Fibroblast of pulmonary artery (primary cell): ENCODE measurements at places on chromosomes 1 and 21.
A peak's percentile ranks its signal among the peaks of the same experiment; 100 is the strongest.

DNA sequence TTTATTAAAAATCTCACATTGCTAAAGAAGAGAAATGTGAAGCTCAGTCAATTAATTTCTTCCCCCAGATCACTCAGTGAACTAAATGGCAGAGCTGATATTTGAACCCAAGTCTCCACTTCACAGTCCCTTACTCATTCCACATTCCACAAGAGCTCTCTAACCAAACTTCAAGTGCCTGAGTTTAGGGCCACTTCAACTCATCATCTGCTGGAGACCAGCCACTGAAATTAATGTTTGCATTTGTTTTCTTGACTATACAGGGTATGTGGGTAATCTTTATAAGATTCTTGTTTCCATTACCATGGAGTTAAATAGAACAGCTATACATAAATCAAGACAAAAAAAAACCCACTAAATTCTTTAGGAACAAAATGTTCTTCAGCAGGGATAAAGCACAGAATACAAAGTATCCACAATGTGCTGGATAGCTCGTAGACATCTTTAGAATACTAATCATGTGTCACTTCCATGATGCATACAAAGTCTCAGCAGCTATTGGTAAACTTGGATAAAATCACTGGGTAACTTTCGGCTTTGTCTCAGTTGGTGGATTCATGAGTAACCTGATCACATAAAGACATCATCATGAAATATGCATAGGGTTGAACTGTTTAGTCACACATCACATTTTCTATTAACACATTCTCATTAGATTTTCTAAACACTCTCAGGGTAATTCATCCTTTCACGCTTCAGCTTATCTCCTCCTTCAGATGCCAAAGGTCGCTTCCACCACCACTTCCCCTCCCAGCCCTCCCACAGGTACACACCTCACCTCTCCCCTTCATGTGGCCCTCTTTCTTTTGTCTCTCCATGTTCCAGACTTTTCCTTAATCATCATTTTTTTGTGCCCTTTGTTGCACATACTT lies 89.8 kb downstream of the LRRC53 start:
- DNase-seq = no peak

- DNase-seq = peak; percentile 64
Measured at GRCh38 chr1:12406211-12407021, 176.6 kb downstream of the VPS13D start.

DNA sequence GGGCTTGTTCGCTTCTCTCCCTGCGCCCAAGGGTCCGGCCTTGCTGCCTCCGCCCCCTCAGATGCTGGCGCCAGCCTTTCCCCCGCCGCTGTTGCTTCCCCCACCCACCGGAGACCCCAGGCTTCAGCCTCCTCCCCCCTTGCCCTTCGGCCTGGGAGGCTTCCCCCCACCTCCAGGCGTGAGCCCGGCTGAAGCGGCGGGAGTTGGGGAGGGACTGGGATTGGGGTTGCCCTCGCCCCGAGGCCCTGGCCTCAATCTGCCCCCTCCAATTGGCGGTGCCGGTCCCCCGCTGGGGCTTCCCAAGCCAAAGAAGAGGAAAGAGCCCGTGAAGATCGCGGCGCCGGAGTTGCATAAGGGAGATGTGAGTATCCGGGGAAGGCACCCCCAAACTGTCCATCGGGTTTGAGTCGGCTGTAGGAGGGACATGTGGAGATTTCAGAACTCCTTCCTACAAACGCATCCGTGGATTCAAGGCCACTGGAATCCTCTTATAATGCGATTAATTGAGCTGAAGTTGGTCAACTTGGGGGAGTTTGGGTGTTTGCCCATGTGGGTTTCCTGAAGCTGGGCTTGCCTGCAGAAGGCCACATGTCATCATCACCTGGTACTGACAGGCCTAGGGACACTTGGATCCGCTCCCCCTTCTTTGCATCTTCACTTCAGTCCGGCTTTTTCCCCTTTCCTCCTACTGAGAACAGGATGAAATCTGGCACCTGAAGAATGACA lies 707 bp downstream of the PRCC start:
- no peak for DNase-seq

GRCh38 chr1:186487163-186487562 lies 26.2 kb upstream of the PDC start:
- DNase-seq = no peak

DNA sequence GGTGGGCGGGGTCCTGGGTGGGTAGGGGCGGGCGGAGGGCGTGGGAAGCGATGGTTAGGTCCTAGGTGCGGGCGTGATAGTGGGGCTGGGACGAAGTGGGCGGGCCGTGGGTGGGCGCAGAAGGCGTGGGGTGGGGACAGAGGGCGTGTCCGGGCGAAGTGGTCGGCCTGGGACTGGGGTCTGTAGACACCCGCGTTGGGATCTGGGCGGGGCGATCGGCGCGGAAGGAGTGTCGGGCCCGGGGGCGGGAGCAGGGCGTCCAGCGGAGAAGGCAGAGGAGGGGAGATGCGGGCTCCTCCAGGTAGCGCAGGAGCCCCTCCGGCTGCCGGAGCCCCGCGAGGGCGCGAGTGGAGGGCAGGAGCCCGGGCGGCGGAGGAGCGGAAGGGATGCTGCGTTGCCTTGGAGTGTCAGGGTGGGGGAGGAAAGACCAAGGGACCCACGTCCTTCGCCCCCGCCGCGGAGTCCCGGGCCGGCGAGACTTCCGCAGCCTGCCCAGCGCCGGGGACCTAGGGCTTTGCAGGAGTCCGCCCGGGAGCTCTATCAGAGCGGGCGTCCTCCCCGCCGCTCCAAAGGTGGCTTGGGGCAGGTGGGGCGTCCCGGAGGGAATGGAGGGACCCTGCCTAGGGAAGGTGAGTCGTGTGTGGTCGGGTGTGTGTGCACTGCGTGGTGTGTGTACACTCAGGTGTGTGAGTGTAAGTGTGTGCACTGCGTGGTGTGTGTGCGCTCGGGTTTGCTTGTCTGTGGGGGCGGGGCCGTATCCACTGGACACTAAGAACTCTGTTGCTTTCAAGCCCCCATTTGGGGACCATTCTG lies 27.0 kb upstream of the PRSS38 start:
- DNase-seq = peak; percentile 11

DNA sequence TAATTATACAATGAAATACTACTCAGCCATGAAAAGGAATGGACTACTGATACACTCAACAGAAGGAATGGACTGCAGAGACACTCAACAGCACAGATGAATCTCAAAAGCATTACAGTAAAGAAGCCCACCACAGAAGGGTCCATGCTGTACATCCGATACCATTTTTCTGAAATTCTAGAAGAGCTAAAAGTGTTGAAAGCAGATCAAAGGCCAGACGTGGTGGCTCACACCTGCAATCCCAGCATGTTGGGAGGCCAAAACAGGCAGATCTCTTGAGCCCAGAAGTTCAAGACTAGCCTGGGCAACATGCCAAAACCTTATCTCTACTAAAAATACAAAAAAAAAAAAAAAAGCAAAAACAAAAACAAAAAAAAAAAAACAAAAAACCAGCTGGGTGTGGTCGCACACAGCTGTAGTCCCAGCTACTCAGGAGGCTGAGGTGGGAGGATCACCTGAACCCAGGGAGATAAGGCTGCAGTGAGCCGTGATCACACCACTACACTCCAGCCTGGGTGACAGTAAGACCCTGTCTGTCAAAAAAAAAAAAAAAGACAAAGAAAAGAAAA lies 15.5 kb downstream of the PPP1R15B start:
- DNase-seq = no peak

GRCh38 chr21:32603131-32603530 lies 9.0 kb downstream of the CFAP298 start:
- no peak for DNase-seq

DNA sequence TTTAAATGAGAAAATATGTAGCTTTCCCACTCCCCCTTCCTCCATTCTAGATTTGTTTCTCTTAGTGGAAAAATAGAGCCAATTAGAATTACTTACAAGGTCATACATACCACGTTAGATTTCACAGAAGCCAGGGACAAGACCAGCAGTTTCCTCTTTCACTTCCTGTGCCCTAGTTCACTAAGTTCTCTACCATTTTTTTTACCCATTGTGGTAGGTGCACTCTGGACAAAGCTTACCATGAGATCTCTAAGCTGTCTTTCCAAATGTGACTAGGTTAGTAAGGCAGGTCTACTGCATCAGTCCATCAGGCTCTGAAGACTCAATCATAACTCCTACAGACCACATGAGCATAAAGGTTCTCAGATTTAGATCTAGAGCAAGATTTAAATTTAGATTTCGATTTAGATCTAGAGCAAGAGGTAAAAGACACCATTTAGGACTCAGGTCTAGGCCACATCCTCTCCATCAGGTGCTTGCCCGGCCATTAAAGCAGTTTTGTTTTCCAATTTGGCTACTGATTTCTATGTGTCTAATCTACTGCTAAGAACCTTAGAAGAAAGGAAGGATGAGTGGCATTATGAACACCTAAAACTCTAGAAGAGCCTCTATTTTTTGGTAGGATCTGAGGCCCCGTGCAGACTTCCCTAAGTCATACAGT lies 235.3 kb downstream of the FAF1 start:
- no peak for DNase-seq

DNA sequence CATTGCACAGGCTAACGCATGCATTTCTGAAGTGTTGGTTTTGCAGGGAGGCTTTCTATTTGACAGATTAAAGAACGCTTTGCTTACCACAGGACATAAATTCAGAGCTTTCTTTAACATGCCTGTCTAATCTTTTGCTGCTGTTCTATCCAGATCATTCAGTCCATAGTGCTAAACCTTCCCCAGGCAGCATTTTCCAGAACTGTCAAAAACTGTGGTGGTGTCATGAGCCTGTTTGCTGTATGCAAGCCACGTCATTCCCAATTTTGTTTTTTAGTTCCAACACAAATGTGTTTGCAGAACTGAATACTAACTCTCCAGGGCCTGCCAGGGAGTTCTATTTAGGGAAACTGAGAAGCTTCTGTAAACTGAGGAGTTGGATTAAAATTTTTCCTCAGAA lies 390.5 kb upstream of the LYPLAL1 start:
- no peak for DNase-seq

DNA sequence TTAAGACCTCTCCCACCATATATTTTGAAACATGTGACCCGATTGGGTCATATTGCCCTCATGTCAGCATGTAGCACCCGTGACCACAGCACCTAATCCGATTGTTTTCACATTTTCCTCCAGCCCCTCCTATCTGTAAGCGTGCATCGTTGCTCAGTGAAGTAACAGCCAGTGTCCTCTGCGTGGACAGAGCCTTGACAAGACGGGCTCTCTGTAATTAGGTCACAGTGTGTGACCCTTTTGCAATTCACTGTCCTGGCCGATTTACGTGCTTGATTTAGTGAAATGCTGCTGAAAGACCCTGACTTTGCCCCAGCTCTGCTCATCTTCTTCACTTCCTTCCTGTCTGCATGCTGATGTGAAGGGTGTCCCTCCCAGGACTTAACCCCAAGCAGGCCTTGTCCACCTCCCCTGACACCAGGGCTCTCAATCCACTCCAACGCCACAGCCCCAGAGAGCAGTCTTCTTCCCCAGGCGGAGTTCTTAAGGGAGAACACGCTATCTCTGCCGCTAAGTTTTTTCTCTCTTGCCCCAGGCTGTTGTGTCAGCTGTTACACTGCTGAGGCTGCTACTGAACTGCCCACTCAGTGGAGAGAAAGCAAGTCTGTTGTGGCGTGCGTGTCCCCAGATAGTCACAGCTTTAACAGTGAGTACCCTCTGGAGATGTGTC lies 19.4 kb downstream of the URB2 start:
- DNase-seq = no peak

DNA sequence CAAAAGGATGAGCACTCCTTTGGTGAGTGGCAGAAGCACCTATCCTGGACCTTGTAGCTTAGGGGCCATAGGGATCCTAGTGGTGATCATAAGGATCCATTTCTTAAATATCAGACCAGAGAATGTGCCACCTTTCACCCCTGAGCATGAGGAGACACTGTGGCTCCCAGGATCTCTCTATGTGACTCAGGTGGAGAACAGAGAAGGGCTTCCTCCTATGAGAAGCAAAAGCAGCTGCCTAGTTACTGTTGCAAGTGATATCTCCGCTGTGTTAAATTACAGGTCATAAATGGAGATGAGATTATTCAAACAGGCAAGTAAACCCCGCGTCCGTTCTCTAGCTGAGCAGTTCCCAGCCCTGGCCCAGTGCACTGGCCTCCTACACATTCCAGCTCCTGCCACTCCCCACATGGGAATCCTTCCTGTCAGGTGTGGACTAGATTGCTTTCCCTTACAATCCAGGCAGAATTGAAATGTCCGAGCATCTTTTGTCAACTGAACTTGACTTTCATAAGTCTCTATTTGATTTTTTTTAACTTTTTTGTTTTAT lies 26.3 kb downstream of the CLEC20A start:
- DNase-seq = peak; percentile 16

DNA sequence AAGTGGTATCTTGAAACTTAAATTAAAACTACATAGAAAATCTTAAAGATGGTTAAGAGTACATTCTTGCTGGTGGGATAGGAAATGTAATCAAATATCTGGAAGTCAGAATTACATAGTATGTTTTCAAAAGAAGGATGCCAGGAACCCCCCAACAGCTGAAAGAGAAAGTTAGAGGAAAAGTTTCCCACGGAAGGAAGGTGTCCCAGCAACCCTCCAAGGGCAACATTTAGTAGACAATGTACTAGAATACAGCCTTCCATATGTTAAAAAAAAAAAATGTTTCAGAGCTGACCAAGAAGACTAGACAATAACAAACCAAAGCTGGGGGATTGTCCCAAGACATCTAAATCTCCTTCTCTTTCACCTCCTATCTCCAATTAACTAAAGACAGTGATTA lies 2.2 kb downstream of the DEDD start:
- no peak for DNase-seq

GRCh38 chr1:55781944-55782482 lies 566.8 kb upstream of the USP24 start:
- peak; percentile 68 for DNase-seq

GRCh38 chr21:34229353-34229752 lies 134.5 kb upstream of the KCNE2 start:
- no peak for DNase-seq

DNA sequence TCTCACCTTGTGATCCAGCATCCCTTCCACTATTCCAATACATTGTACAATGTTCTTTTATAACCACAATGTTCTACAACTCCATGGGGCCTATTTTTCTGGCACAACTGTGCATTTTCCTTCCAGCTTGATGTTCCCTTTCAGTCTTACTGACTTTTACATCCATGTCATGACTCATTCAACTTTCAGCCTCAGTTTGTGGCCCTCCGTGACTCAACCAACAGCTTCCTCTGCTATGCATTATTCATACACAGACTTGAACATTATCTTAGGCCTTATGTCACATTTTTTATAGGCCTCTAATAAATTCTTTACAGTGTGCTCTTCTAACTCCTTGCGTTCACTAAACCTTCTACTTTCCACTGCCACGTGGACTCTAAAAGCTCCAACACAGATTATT lies 119.4 kb upstream of the PRMT6 start:
- DNase-seq = peak; percentile 78

DNA sequence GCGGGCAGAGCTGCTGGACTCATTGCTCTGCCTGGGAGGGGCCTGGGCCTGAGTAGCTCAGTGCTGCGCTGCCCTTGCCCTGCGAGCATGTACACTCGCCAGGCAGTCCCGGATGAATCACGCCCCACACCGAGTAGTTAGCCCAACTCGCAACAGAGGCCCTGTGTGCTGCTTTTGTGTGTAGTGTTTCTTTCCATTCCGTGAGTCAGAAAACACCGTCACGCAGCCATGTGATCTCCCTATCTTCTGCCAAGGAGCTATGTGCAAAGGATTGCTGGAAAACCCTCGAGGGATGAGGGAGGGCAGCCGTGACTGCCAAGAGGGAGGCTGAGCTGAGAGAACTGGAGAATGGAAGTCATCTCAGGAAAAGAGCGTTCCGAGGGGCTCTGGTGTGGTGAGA lies 37.3 kb downstream of the NENF start:
- DNase-seq = peak; percentile 99
